Esophagus mucosa (tissue), 1 donor: ENCODE measurements at places on chromosomes 2 and 18.

DNA sequence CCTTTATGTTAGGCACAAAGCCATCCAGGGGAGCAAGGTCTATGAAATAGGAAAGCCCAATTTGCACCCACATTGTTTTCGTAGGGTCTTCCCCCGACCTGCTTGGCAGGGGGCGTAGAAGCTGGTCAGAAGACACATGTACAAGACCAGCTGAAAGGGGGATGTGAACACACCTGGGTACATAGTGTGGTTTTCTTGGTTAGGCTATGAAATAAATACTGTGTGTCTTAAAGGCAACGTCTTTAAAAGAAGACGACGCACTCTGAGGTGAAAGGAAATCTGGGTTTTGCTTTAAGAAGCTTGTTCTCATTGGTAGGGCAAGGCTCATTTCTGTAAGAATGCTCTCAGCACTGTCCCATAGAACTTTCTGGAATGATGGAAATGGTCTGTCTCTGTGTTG lies 60.0 kb upstream of the KLF7 start:
- no peak for ATAC-seq

GRCh38 chr2:107810734-107811133 lies 16.0 kb upstream of the RGPD4 start:
- no peak for ATAC-seq

DNA sequence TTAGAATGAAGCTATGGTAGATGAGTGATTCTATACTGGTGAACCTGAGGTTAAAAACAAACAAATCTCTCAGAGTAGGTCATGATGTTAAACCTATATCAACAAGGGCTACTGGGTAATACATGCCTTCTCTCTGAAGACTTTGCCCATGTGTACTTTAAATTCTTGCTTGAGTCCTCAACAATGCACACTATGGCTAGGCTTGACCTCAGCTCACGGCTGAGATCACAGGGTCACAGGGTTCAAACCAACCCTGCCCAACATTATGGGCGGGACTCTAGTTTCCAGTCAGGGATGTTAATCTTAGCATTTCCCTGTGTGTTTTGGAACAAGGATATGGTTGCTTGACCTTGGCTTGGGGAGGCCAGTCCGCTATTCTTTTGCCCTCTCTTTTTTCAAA lies 7.7 kb downstream of the CD28 start:
- ATAC-seq, result peak; percentile 59

DNA sequence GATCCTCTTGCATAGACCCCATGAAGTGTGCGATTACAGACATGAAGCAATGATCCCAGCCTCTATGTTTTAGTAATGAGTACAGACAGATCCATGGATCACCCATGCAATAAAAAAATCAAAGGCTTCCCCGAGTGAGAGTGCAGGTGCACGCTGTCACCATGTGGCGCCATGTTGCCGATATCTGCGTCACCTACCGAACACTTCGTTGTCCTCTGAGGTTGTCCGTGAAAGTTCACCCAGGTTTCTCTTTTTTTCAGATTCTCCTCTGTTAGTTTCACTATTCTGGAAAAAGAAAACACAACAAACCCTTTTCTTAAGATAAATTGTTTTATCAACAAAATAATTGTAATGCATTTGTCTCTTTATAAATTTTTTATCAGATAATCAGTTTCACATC lies 66.5 kb downstream of the MBP start:
- no peak for ATAC-seq

- ATAC-seq, result peak; percentile 68
Measured at GRCh38 chr2:12931186-12931844, 214.6 kb downstream of the TRIB2 start.

GRCh38 chr2:164479460-164479859 lies 141.8 kb downstream of the GRB14 start:
- no peak for ATAC-seq

GRCh38 chr2:59425247-59425646 lies 1128.2 kb downstream of the BCL11A start:
- ATAC-seq, result no peak

- no peak for ATAC-seq
Measured at GRCh38 chr2:120809151-120809550, 73.5 kb downstream of the GLI2 start.

DNA sequence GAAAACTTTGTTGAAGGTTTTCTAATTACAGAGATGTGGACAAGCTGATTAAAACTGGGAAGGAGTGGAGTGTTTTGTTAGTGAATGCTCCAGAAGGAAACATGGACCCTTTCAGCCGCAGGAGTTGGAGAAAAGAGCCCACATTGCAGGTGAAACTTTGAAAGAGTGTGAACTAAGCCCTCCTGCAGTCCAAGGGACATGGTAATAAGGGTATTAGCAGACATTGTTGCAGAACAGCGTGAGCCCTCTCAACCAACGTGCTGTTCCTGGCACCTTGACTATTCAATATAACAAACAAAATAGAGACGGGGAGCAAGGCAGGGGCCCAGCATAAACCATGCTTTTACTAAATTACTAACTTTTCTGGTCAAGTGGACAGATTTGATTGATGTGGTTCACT lies 122.7 kb downstream of the EPHA4 start:
- ATAC-seq, result no peak

- no peak for ATAC-seq
Measured at GRCh38 chr2:160365716-160366367, 127.8 kb downstream of the RBMS1 start.

DNA sequence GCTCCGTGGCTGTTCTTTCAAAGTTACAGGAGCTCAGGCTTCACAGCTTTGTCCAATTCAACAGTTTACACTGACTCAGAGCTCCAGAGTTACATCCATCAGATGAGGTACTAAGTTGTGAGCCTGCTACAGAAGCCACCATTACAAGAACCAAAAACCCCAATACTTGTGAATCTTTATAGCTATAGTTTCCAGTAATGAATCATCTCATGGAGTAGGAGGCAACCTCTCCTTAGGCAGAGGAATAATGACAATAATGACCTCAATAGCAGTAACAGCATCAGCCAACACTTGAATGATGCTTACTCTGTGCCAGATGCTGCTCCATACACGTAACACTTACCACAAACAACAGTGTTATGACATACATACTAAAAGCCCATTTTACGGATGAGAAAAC lies 3.6 kb downstream of the ZC3H8 start:
- no peak for ATAC-seq

DNA sequence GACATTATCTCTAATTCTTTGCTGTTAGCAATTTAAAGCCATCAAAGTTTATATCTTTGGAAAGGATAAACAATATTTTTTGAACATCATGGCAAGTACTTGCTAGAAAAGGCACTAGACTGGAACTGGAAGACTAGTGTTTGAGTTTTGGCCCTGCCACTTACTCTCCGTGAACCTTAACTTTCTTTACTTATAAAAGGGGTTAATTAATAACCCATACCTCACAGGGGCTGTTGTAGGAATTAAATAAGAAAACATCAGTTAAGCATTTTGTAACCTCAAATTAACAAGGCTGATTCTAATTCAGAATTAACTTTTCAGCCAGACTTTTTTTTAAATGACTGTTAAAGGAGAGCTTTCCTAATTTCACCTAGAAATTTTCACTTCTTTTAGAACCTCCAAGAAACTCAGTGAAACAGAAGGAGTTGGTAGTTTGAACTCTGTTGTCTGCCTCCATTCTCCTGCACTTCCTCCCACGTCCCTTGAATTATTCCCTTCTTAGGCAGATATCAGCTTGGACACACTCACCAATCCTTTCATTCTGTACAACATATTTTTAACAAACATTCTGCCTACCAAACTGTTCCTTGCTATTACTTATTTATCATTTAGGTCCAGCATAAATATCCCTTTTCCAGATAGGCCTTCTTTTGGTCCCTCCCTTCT lies 79.5 kb downstream of the COX7A2L start:
- no peak for ATAC-seq
